D341Med (cell line): ENCODE measurements at places on chromosomes 1 and 21.

GRCh38 chr1:21320410-21321108 is 30.3 kb upstream of the ECE1 start:
- no peak for DNase-seq

GRCh38 chr1:4710592-4711415 is 56.4 kb downstream of the AJAP1 start:
- DNase-seq: no peak

- DNase-seq: no peak
These were observed 12.2 kb downstream of the SPATA46 start for GRCh38 chr1:162364498-162364897.

DNA sequence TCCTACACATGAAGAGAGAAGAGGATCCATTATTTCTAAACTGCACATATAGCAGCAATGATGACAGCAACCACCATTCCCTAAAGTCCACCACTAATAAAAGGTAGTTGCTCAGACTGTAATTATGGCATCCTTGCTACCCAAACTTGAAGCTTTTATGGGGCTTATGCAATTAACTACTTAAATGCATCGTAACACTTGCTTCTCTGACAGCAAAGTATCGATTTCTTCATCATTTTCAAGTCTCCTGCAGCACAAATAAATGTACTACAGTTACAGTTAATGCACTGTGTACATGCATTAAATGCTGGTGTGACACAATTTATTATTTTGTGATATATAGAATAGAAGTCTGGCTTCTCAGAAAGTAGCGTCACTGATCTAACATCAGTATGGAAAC is 241.7 kb downstream of the USH2A start:
- no peak for DNase-seq

DNA sequence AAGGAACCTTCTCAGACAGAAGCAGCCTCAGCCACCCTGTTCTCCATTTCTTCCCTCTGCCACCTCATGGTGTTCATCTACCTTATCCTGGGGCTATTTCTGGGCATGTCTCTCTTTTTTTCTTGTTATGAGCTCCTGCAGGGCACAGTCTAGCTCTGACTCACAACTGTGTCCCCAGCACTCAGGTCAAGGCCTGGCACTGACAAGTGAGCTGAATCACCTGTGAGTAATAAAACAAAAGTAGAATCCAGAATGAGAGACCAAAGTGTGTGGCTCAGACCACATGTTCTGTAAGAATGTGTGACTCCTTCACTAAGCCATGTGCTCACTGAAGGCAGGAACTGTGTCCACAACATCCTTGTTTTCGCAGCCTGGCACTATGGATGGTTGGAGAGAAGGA is 23.2 kb downstream of the C1orf94 start:
- no peak for DNase-seq

- no peak for DNase-seq
These were observed 30.5 kb downstream of the ASTN1 start for GRCh38 chr1:177133977-177134538.

GRCh38 chr1:83075107-83075506 is 923.8 kb downstream of the TTLL7 start:
- no peak for DNase-seq

DNA sequence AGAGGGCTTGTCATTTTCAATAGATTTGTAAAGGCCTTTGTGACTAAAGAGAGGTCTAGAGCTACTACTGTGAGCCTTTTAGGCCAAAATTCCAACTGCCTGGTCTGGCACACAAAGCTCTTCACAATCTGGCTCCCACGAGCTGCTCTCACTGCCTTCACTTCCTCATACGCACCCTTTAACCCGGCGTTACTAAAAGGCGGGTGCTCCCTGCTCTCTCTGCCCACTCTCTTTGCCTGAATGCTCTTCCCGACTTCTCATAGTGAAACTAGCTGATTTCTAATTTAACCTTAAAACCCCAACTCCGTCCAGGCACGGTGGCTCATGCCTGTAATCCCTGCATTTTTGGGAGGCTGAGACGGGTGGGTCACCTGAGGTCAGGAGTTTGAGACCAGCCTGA is 14.2 kb downstream of the BSDC1 start:
- no peak for DNase-seq

- DNase-seq: no peak
These were observed 723.0 kb downstream of the PTPRU start for GRCh38 chr1:29959356-29959755.

DNA sequence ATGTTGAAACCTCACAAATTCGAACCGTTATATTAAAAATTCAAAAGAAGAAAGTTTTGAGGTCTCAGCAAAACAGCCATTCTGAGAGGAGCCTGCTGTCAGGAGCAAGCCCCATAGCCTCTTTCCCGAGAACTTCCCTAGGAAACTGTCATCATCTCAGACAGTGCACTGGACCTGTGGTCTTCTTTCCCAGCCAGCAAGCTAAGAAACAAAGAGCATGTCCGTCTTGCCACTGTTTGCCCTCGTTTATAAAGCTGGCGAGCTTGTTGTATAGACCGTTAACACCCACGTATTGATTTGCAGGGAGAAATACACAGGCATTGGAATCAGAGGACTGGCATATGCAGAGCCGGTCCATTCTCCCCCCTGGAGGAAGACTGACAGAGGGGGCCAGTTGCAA is 407.0 kb downstream of the NPHP4 start:
- no peak for DNase-seq

- DNase-seq: peak; percentile 48
These were observed 579 bp upstream of the TENT5C start for GRCh38 chr1:117605164-117605773.

- DNase-seq: no peak
These were observed 480.5 kb downstream of the MATN1 start for GRCh38 chr1:30242722-30243457.

DNA sequence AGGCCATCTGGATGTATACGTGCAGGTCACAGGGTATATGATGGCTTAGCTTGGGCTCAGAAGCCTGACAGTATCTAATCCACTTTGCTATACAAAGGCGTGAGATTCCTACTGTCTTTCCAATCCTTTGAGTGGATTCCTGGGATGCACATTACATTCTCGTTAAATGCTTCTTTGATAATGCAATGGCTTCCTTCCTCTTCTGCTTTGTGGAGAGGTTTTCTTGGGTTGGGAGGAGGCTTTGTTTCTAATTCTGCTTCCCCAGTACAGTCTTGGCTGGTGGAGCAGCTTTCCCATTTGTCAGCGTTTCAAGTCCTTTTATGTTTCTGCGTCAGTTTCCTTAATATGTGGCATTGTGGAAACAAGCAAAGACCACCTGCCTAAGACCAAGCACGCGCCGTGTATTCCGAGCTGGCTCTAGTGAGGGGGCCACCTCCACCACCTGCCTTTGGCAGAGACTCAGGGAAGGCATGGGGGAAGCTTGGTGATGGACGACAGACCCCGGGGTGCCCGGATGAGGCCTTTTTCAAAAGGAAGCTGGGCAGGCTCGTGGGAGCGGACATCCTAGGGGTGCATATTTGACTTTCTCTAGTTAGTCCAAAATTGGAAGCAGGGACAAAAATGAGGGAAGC is 72.7 kb downstream of the WDR4 start:
- no peak for DNase-seq

DNA sequence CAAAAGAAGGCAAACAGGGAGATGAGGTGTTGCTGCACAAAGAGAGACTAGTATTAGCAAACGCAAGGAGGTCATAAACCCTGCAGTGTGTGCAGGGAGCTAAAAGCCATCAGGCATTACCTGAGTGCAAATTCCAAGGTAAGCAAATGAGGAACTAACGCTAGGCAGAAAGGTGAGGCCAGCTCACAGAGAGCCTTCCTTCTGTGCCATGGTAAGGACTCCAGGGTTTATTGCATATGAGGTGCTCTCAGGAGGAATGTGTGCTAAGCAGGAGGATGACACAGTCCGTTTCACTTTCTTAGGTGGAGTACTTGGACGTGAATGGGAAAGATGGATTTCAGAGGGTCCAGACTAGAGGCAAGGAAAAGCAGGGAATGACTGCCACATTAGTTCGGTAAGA is 44.6 kb upstream of the MYBPHL start:
- no peak for DNase-seq

DNA sequence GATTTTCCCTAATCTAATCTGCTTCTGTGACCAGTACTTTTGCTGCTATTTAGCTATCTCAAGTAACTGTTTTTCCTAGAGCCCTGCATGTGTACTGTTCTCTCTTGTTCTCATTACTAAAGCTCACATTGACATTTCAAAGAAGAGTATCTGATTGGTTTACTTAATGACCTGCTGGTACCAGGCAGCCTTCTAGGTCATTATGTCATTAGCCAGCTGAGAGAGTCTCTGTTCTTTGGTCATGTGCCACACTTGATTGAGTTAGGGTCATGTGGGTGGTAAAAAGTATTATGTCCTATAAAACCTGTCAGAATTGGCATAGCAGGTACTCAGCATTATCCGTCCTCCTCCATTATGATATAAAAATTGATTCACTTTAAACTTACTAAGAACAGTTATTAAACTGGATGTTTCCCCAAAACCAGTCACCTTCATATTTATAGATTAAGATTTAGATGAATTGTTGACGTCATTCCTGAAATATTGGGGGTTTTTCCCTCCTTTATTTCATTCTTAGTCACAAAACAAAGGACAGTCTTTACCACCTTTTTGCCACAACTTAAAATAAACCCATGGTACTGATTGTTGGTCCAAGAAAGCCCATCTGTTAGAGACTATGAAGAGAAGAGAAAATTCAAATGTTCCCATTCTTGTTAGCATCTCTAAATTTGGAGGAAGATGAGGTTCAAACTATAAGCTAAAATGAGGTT is 22.2 kb downstream of the FNDC5 start:
- no peak for DNase-seq
